ENCODE measurements at places on chromosomes 12 and 14.

DNA sequence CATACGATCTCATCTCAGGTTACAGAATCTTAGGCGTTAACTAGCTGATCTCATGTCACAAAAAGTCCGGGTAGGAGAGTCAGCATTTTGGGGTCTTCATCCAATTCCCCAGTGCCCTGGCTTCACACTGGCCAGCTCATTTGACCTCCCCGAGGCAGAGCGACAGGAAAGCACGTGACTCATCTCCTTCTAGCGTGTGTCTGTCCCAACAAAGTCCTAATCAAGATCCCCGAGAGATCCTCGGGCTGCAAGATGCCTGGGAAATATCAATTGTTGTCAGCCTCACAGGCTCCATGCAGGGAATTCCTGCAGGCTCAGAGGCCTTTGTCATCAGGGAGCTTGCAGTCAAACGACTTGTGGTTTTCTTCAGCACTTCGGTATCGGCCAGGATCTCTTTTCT lies 57.5 kb downstream of the ZNF664 start:
- DNase-seq, result no peak

GRCh38 chr12:119649202-119649808 lies 18.6 kb upstream of the PRKAB1 start:
- peak; percentile 20 for DNase-seq

- DNase-seq, result no peak
Measured at GRCh38 chr14:105363847-105364708, 34.3 kb upstream of the TEX22 start.

GRCh38 chr12:26874501-26875296 lies 41.7 kb upstream of the ITPR2 start:
- no peak for DNase-seq

DNA sequence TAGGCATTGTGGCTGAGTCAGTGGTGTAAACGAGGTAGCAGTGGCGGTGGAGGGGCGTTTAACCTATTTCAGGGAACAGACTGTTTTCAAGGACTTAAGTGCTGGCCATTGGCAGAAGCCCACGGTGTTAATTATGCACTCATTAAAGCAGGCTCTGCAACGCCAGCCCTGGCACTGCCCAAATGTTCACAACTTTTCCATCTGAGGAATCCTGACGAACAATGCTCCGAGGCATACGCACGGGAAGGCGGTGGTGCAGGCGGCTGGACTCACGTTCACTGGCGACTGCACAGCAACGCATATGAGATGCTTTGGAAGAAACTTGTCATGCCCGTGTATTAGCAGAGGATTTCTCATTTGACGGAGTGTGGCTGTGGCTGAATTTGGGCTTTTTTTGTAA lies 70.6 kb upstream of the SLC24A4 start:
- no peak for DNase-seq

GRCh38 chr14:30551460-30551859 lies 7.5 kb upstream of the G2E3 start:
- no peak for DNase-seq

DNA sequence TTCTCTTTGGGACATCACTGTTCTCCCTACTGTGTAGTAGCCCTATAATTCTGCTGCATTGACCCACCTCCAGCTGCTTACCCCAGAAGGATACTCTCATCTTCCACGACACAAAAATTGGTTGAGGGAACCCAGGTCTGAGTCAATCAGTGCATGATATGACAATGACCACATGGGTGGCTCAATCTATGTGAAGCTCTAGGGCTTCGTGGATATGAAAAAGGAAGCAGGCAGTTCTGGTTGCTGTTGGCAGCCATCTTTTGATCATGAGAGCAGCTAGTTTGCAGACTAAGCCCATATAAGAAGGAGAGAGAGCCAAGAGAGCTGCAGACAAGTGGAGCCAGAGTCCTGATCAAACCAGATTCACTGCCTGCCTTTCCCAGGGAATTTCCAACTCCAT lies 57.9 kb downstream of the AVPR1A start:
- no peak for DNase-seq

- no peak for DNase-seq
Measured at GRCh38 chr12:62834971-62835547, 99.9 kb downstream of the PPM1H start.

- DNase-seq, result no peak
Measured at GRCh38 chr14:75770635-75771034, 109.6 kb downstream of the TTLL5 start.

- DNase-seq, result no peak
Measured at GRCh38 chr12:127711108-127711507, 555.9 kb upstream of the TMEM132C start.

DNA sequence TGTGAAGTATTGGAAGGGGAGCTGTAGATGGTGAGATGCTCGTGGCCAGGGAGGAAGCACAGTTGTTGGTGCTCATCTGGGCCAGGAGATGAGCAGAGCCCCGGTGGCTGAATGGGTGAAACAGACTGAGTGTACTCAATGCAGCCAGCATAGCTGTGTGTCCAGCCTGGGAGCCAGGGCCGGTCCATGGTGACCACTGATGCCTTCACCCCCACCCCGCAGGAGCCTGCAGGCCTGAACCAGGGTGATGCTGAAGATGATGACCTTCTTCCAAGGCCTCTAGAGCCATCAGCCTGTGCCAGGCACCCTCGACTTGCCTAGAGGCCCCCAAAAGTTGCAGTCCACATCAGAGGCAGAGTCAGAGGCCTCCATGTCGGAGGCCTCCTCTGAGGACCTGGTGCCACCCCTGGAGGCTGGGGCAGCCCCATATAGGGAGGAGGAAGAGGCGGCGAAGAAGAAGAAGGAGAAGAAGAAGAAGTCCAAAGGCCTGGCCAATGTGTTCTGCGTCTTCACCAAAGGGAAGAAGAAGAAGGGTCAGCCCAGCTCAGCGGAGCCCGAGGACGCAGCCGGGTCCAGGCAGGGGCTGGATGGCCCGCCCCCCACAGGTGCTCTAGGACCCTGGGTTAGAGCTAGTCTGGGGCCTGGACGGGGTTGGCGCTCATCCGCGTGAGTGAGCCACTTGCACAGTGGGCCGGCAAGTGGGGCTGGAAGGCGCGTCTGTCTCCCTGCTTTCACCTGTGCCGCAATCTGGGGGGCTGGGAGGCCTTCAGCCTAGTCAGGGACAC lies 3.0 kb downstream of the TNFAIP2 start:
- DNase-seq, result no peak

DNA sequence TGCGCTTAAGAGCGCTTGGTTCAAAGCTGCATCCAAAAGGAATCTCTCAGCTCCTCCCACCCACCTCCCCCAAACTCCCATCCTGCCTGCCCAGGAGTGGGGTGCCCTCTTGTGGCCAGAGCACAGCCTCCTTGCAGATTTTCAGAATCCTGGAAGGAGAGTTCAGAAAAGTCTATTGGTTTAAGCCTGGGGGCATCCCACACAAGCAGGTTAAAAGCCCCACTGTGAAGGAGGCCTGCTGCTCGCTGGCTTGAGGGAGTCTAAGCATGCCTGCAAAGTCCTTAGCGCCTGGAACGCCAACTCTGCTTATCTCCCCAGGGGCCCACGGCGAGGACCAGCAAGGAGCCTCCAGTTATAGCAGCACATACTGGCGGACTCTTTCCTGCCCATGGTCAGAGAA lies 297.1 kb downstream of the KSR2 start:
- DNase-seq, result peak; percentile 34

DNA sequence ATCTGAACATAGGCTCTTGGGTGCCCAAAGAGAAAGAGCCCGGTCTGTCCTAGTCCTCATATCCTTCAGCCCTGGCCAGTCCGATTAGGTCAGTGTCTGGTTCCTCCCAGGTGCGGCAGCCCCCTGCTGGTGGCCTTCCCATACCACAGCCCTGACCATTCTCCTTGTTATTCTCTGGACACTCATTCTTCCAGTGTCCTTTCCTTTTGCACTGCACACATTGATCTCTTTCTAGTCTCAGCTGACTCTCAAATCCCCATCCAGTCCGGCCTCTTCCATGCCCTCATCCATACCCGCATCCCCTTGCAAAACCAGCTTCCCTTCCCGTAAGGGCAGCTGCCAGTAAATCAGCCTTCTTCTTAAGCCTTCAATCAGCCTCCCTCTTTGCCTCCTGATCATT lies 1316.3 kb downstream of the TMEM121 start:
- DNase-seq, result peak; percentile 53

DNA sequence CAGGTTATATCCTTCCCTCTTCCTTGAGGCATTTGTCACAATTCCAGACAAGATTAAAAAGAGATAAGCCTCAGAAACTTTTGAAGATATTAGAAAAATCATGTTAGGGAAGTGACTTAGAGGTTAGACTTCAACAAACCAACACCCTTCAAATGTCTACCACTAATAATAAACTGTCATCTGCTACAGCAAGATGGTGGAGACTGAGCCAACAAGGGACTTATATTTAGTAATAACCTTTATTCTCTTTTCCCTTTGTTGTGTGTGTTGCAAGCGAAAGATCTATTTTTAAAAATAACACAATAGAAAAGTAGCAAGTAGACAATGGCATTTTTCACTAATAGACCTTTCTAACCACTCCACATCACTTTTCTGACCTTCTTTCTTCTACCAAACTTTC lies 28.6 kb downstream of the PRICKLE1 start:
- no peak for DNase-seq

DNA sequence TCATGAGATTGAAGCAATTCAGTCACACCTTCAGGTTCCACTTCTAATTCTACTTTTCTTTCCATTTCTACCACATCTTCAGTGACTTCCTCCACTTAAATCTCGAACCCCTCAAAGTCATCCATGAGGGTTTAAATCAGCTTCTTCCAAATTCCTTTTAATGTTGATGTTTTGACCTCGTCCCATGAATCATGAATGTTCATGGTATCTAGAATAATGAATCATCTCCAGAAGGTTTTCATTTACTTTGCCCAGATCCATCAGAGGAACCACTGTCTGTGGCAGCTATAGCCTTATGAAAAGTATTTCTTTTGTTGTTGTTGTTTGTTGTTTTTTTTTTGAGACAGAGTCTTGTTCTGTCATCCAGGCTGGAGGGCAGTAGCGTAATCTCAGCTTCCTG lies 7.6 kb downstream of the RXYLT1 start:
- DNase-seq, result no peak

DNA sequence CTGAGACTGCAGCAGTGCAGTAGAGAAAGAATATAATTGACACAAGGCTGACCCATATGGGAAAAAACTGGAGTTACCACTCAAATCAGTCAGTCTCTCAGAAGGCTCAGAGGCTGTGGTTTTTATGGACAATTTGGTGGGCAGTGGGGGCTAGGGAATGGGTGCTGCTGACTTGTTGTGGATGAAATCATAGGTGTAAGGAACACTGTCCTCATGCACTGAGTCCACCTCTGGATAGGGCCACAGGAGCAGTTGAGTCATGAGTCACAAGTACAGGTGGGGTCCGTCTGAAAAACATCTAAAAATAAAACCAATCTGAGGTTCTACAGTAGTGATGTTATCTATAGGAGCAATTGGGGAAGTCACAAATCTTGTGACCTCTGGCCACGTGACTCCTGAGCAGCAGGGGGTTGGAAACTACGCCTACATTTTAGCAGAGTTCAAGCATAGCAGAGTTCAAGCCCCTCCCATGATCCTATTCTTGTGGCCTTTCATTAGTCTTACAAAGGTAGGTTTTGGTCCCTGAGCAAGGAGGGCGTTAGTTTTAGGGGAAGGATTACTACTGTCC lies 18.1 kb upstream of the SGPP1 start:
- DNase-seq, result no peak

- DNase-seq, result no peak
Measured at GRCh38 chr12:19144287-19144686, 14.8 kb downstream of the PLEKHA5 start.

DNA sequence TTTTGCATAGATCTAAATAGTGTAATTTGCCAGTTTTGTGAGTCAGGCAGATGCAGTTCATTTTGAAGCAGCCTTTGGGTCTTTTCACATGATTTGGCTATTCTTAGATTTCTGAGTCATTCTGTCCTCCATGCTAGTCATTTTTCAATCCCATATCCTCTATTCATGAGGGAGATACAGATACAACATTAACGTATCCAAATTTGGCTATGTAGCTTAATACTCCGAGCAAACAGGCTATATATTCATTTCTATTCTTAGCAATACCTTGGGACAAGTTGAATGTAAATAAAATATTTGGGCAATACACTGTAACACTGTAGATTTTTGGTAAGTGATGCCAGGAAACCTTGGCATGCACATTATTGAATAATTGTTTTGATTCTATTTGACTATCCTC lies 270.7 kb upstream of the PDE3A start:
- DNase-seq, result no peak

GRCh38 chr12:56150563-56150962 lies 1.8 kb upstream of the MYL6B start:
- no peak for DNase-seq

- no peak for DNase-seq
Measured at GRCh38 chr12:133130808-133131128, 341 bp downstream of the ZNF10 start.

DNA sequence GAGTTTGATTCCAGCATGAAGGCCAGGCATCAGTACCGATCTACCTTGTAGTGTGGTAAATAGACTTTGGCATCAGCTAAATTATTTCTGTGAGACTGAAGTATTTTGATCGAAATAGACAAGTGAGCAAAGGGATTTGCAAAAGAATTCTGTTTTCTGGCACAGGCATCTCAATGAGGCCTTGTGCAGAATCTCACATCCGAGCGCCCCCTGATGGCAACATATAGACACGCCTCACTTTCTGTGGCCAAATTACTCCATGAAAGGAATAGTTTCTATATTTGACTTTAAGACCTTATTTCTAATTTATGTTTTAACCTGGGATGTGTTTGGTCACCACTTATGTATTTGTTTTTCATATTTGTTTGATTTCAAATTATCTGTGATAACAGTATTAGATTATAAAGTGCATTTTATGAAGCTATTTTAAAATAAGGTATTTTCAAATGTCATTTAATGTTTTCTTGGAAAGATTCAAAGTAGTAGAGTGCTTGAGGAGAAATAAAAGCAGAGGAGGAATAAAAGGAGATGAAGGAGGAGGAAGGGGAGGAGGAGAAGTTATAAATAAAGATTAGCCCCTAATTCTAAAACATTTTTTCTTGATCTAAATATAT lies 731.9 kb downstream of the NRXN3 start:
- DNase-seq, result peak; percentile 11

DNA sequence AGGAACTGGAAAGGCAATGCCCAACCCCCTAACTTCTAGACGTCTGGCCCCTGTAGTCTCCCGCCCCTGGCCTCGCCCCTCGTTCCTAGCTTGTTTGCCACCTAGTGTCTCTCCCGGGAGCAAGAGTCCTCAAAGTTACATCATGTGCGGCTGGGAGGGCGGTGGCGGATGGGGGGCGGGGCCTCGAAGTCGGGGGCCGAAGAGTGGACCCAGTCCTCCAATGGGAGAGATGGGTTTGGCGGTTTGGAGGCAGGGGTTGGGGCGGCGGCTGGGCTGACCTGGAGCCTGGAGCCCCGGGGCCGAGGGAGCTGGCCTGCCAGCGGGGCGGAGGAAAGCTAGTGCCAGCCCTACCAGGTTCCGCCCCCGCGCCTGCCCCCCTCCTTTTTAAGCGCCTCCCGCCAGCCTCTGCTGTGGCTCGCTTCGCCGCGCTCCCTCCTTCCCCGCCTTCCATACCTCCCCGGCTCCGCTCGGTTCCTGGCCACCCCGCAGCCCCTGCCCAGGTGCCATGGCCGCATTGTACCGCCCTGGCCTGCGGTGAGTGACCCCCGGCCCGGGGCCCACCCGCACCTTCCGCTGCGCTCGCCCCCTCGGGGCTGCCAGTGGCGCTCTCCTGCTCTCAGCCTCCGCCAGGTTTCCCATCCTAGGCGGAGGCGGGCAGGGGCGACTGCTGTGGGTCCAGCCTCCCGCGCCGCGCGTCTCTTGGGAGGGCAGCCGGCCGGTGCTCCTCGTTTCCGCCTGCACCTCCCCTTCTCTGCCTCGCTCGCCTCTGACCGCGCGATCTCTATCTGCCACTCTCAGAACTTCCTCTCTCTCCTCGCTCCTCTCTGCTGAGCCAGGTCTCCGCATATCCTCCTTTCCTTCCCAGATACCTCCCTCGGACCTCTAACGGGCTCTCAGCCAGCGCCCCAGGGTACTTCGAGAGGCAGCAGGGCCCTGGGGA lies at the start of gene PCK2:
Gene PCK2, plus strand, starts transcription at position 411 of the 940 bp plus-strand sequence. Its CDS starts 95 bp downstream, at position 506.
- peak; percentile 77 for DNase-seq

- no peak for DNase-seq
Measured at GRCh38 chr14:31268216-31268615, 60.6 kb upstream of the HECTD1 start.
